ENCODE measurements at places on chromosomes 4 and X. TPM values are rescaled to one million over a fixed set of nuclear protein-coding genes. Genes with fewer than 3 reads are reported as not detected.

KLF8 gene
- 1.4 TPM for total RNA-seq

DNA sequence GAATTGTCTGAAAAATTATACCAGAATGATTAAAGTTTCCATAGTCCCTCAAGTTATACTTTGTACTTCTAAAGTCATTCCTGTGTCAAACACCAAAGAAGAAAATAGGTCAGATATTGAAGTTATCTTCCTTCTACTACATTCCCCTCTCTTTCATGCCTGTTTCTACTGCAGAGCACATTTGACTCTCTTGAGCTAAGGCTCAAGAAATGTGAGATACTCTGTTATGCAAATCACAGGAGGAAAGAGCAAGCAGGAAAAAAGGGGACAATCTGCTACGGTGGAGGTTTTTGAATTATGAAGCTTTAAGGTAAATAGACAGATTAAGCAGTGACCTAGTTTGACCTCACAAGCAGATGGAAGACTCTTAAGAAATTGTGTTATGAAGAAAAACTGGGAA, 198.9 kb upstream of the LDB2 start:
- DNase-seq, result no peak

GPRASP2 gene
- 0.37 TPM for total RNA-seq

- DNase-seq, result no peak
Observed at GRCh38 chrX:112470551-112470950, 209.2 kb downstream of the LHFPL1 start.

CXCL11 gene
- total RNA-seq, result 0.18 TPM

DNA sequence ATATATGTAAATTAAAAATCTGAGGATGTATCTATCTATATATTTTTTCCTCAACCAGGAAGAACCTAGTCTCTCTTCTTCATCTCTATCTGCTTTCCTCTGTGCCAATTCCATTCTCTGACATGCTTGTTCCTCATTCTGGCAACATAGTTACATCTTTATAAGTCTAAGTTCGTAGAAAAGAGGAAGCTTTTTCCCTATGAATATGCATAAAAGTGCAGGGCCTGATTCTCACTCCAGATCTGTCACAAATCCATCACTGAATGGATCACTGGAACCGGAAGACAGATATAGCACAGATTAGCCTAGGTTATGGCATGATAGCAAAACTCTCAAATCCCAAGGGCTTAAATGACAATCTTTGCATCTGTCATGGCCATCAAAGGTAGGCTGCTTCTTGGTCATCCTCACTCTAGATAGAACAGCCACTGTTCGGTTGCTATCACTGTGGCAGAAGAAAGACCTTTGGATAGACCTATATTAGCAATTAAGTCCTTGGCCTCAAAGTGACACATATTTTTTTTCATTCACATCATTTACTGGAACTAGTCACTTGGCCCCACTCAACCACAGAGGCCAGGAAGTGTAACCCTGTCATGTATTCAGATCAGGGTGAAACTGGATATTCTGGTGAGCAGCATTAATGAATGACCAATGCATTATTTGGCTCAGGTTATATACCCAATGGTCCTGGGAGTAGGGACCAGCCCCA, 22.2 kb downstream of the DTHD1 start:
- DNase-seq, result no peak

ESX1 gene
- not detected for total RNA-seq

- DNase-seq, result no peak
Observed at GRCh38 chr4:84767168-84767567, 184.2 kb downstream of the CDS1 start.

PPP2R2C gene
- not detected for total RNA-seq

RAB41 gene
- total RNA-seq, result not detected

ASB12 gene
- total RNA-seq, result not detected

ACTRT1 gene
- total RNA-seq, result not detected
